ENCODE measurements at places on chromosomes 1 and 21. TPM values are rescaled to one million over a fixed set of nuclear protein-coding genes. Genes with fewer than 3 reads are reported as not detected.

The ST6GALNAC3 gene
- 0.95 TPM for total RNA-seq

DNA sequence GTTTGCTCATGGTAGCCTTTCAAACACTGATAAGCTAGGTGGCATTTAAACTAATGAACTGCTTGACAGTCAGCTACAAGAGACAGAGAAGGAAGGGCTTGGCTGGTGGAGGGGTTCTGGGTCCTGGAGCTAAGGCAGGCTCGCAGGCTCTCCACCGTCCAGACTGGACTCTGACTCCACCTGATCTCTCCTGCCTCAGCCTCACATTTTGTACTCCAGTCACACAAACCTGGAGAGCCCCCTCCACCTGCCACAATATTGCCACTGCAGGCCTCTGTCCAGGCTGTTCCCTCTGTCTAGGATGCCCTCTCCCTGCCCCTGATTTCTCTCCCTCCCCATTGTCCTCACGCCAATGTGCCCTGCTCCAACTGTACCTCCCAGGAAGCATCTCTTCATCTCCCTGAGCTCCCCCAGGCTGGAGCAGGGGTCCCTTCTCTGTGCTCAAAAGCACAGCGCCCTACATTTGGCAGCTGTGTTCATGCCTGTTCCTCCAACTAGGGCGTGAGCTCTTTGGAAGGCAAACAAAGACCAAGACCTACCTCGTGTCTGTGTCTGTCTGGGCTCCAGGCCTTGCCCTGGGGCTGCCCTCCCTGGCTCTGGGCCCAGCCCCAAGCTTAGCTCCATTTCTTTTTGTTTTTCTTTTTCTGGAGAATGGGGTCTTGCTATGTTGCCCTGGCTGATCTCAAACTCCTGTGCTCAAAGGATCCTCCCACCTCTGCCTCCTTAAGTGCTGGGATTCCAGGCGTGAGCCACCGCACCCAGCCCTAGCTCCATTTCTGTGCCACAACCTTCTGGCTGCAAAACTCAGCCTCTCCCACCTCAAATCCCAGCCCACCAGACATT lies 2.9 kb downstream of the TIE1 start:
- DNase-seq = no peak

The CLDN8 gene
- not detected for total RNA-seq

DNA sequence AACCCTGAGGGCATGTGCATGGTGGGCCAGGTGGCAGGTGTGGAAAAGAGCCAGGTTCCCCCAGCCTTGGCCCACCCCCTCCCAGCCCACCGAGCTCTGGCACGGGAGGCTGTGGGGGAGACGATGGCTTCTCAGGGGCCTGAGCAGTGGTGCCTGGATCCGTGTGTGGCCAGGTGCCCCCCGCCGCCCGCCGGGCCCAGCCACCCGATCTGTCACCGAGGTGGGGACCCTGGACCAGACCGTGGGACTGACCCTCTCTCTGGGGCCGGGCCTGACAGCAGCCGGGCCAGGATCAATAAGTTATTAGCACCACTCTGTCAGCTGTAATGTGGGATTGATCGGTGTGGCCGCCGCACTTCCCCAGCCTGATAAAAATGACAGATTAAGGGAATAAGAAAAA lies 13.8 kb downstream of the SAMD11 start:
- DNase-seq = no peak

GRCh38 chr1:248798791-248799190 lies 26.9 kb downstream of the SH3BP5L start:
- no peak for DNase-seq

The PTGFRN gene
- total RNA-seq = 22.2 TPM

DNA sequence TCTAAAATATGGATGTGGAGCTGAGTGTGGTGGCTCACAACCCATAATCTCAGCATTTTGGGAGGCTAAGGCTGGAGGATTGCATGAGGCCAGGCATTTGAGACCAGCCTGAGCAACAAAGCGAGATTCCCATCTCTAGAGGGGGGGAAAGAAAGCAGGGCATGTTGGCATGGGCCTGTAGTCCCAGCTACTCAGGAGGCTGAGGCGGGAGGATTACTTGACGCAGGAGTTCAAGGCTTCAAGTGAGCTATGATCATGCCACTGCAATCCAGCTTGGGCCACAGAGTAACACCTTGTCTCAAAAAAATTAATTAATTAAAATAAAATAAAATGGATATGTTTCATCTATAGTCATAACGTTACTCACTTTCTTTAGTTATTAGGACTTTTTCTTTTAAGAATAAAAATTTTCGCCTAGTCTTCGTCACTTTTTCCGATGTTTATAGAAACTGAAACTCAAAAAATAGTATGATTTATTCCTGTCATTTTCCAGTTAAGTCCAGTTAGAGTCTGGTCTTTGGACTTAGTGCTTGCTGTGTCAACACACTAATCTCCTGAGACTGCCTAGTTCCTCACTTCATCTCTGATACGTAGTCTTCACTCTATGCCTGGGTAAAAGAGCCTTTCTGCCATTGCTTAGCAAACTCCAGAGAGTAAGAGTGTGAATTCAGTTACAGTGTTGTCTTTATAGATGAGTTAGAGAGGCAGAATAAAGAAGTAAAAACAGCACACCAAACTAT lies 28.0 kb downstream of the IARS2 start:
- no peak for DNase-seq

- DNase-seq = no peak
Measured at GRCh38 chr1:179187735-179188471, 41.6 kb downstream of the ABL2 start.

DNA sequence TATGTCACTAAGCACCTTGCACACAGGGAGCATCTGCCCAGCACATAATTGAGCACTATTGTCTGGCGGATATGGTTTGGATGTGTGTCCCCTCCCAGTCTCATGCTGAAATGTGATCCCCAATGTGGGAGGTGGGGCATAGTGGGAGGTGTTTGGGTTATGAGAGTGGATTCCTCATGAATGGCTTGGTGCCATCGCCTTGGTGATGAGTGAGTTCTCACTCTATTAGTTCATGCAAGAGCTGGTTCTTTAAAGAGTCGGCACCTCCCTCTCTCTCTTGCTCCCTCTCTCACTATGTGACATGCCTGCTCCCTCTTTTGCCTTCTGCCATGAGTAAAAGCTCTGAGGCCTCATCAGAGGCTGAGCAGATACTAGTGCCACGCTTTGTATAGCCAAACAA lies 9.5 kb downstream of the CTSK start:
- DNase-seq = no peak

- DNase-seq = no peak
Measured at GRCh38 chr1:78834201-78834741, 172.3 kb downstream of the ADGRL4 start.

- no peak for DNase-seq
Measured at GRCh38 chr1:172938681-172939080, 112.1 kb downstream of the TNFSF18 start.

DNA sequence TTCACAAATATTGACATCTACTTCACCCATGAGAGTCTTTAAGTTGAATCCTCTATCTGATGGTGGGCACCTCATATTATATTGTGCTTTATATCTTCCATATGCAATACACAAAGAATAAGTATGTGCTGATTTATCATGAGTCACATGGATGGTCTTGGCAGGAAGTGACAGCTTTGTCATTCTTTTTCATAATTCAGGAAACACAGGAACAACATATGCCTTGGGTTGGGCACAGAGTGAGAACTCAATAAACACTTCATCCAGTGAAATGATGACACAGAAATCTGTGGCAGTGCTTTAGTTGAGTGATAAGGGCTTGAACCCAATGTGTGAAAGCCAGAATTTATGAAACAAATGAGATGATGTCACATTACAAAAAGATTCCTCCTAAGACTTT lies 41.2 kb downstream of the GADD45A start:
- no peak for DNase-seq

All from pancreas (tissue), 10 donors.